ENCODE measurements at places on chromosomes 1 and 21. TPM values are rescaled to one million over a fixed set of nuclear protein-coding genes. Genes with fewer than 3 reads are reported as not detected.

AADACL4 gene
- total RNA-seq = not detected

DDR2 gene
- 316 TPM for total RNA-seq

LYSMD1 gene
- 5.6 TPM for total RNA-seq

LCE1A gene
- total RNA-seq = not detected

RHEX gene
- not detected for total RNA-seq

CAMK1G gene
- 8.4 TPM for total RNA-seq

A3GALT2 gene
- not detected for total RNA-seq

SFT2D2 gene
- 41.6 TPM for total RNA-seq

C1orf141 gene
- total RNA-seq = not detected

PDC gene
- total RNA-seq = not detected

SSR2 gene
- 681 TPM for total RNA-seq

AIRE gene
- total RNA-seq = under 0.01 TPM

CFHR2 gene
- not detected for total RNA-seq

Data from uterine smooth muscle cell (primary cell).